ENCODE measurements at places on chromosomes 4 and X.
A peak's percentile ranks its signal among the peaks of the same experiment; 100 is the strongest.

DNA sequence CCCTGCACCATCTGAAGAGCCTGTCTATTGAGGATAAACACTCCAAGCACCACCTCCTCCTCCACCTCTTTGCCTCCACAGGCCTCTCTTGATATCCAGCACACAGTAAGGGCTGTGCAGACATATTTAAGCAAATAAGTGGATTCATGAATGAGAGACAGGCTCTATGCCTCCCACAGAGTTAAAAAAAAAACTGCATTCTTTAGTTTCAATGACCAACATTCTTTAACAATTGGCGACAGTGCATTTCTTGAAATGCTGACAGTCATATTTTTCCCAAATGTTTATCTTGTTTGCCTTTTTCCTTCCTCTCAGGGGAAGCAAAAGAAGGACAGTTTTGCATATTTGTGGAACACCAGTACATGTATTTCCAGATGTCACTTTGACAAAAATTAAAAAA lies 38.6 kb downstream of the MXRA5 start:
- DNase-seq = no peak

DNA sequence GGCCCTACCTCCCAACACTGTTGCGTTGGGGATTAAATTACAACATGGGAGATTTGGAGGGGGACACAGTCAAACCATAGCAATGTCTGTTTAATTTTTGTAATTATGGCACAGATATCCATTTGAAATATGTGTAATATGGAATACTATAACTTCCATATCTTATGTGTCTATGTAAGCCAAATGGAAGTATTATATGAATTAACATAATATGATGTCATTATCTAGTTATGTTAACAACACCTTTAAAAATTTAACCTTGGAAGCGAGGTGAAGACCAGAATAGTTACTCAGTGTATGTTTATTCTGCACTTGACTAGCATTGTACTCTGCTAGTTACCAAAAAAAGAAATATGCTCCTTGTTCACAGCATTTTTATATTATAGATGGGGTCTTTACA lies 4.3 kb downstream of the SMARCA5 start:
- no peak for DNase-seq

- DNase-seq = peak; percentile 12
These were observed 797 bp downstream of the CD99L2 start for GRCh38 chrX:150897421-150898320.

GRCh38 chr4:41575207-41575606 lies 37.2 kb downstream of the LIMCH1 start:
- no peak for DNase-seq

GRCh38 chr4:121711263-121712000 lies 14.7 kb upstream of the ANXA5 start:
- DNase-seq = no peak

DNA sequence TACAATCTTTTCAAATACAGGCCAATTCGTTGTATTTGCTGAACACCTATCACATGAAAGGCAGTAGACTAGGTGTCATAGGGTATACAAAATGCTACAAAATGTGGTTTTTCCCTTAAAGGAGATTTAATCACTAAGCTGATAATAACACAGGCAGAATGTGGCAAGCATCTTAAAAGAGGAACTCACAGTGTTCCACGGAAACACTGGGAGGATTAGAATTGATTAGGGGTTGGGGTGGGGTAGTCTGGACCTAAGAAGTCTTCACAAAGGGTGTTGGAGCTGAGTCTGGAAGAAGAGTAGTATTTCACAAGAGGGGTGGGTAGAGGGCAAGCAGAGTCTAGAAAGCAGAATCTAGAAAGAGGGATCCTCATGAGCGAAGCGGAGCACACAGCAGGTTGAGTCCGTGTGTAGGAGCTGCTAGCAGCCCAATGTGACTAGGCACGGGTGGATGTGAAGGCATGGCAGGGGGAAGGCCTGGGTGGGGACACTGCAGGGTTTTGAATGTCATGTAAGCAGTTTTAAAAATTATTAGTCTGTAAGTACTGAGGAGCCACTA lies 123.6 kb downstream of the MGST2 start:
- no peak for DNase-seq

GRCh38 chr4:30330894-30331652 lies 389.1 kb upstream of the PCDH7 start:
- DNase-seq = no peak

DNA sequence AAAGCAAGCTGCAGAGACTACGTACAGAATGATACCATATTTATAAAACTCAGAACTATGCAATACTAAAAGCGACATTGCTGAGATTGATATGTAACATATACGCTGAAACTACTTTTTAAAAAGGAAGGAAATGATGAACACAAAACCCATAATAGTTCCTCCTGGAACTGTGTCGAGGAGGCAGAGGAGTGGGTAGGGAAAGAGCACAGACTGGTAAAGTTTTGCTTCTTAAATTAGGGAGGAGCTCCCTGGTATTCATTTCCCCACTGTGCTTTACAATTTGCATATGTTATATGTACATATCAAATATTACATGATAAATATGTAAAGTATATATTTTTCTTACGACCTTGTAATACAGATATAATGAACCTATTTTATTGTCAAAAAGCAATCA lies 13.9 kb downstream of the UFSP2 start:
- no peak for DNase-seq

DNA sequence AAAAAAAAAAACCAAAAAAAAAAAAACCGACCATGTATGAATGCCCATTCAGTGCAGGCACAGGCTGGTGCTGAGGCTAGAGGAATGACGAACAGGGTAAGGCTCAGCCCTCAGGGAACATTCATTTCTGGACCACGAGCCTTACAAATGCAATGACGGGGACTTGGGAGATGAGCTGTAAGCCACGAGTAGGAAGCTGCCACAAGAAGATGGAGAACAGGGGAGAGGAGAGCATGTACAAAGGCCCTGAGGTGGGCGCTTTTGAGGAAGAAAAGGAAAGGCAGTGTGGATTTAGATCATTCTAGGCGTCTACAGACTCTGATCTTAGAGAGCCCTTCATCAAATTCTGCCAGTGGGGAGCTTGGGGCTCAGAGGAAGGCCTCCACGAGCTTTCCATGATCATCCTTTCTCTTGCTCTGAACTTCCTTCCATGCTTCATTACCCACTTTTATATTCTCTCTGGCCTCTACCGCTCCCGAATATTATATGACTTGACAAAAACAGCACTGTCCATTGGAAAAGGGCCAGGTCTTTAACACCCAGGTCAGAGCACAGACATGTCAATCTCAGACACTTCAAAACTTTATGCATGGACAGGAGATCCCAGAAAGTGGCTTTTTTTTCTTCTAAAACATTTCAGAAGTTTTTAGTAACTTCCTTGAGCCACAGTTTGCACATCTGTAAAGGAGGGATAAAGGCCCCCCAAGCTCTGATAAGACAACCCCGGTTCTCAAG lies 3.3 kb upstream of the ZNF518B start:
- no peak for DNase-seq

DNA sequence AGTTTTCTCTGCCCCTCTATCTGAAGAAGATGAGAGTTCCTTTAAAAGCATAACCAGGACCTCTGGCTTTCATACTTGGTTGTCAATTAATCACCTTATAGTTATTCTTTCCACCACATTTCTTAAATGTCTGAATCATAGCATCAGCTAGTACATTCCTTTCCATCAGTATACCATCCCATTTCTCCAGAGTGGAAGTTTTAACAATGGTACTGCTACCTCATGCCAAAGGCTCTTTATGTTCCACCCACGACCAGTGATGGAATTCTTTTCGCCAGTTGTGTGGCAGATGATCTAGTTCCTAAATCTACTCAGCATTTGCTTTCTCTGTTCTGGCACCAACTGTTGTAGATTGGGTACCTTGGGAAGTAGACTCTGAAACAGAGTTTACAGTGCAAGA lies 379.8 kb downstream of the ZNF674 start:
- no peak for DNase-seq

DNA sequence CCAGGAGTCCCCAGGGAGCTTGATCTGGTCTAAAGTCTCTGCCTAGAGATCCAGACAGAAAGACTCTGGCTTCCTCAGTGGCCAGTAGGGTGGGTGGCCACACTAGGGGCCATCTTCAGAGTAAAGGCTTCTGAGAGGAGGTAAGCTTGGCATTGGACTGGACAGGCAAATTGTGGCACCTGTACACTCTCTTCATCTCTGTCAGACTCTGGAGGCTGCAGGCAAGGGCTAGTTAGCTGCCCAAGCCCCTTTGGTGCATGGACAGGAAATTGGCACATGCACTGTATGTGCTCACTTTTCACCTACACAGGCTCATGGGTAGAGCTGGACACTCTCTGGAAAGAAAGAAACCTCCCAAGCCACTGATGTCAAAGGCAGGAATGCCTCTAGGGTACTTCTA lies 142.8 kb downstream of the PJA1 start:
- no peak for DNase-seq

DNA sequence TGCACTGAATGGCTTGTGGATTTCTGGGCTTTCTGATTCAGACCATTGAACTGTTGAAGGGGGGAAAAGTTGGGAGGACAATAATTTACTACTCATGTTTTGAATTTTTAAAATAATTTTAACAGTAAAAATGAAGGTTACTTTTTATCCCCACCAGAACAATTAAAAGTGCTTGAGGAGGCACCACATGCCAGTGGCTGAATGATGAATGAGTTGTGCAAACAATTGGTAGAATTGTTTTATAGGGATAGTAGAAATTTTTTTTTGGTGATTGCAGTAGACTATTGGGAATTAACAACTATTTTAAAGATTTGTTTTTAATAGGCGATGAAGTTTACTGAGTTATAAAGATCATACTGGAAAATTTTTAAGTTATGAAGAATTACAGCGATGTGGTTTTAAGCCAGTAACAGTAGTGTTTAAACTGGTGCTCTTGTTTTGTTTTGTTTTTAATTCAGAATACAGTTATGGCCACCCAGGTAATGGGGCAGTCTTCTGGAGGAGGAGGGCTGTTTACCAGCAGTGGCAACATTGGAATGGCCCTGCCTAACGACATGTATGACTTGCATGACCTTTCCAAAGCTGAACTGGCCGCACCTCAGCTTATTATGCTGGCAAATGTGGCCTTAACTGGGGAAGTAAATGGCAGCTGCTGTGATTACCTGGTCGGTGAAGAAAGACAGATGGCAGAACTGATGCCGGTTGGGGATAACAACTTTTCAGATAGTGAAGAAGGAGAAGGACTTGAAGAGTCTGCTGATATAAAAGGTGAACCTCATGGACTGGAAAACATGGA lies 2.7 kb downstream of the REST start:
- DNase-seq = no peak

- DNase-seq = no peak
These were observed 77.5 kb downstream of the CYTL1 start for GRCh38 chr4:4941751-4942150.

DNA sequence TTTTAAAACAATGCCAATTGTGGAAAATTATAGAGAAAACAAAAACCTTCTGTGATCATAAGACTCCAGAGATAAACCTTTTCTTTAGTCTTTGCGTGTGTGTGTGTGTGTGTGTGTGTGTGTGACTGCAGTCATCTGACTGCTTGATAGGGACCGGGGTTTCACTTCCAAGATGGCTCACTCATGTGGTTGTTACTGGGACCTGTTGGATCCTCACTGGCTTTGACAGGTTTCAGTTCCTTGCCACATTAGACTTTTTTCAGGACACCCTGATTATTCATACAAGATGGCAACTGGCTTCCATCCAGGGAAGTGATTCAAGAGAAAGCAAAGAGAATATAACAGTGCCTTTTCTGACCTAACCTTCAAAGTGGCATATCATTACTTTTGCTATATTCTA lies 21.9 kb upstream of the MAD2L1 start:
- no peak for DNase-seq

DNA sequence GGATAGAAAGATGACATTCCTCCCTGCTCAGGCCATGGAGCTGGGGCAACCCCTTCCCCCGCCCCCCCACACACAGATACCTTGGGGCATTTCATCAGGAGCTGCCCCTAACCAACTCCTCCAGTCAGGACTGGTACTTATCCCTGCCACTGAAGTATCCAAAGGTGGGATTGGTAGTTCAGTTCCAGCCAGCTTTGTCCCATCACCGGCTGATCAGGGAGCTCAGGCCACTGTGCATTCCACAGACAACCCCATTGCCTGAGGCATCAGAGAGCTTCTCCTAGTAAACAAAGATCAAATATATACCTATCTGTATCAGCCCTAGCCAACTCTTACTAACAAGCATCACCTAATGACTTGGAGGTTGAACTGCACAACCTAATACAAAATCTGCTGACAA lies 218.2 kb upstream of the FMR1 start:
- DNase-seq = no peak

DNA sequence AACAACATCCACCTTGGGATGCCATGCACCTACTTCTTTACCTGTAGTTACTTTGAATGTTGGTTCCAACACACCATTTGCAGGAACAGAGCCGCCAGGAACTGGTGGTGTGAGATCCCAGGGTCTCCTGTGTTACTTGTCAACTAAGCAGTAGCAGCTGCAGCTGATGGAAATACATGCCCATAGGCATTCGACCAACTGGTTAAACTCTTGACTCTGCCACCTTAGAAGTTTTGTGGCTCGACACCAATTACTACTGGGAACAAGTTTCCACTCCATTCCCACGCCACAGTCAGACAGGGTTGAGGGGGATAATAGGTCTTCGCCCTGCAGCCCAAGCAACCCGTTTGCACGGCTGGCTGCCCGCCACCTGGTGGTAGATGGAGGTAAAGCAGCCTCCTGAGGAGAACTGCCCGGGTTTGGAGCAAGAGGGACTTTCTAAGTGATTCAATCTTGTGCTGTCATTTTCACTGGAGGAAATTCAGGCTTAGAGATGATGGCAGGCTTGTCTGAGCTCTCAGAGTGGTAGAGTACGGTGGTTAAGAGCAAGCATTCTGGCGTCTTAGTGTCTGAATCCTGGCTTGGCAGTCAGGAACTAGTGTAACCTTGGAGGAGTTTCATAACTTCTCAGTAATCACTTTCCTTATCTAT lies 119.1 kb upstream of the TRIM2 start:
- peak; percentile 76 for DNase-seq

GRCh38 chr4:84634961-84635360 lies 52.0 kb downstream of the CDS1 start:
- no peak for DNase-seq

DNA sequence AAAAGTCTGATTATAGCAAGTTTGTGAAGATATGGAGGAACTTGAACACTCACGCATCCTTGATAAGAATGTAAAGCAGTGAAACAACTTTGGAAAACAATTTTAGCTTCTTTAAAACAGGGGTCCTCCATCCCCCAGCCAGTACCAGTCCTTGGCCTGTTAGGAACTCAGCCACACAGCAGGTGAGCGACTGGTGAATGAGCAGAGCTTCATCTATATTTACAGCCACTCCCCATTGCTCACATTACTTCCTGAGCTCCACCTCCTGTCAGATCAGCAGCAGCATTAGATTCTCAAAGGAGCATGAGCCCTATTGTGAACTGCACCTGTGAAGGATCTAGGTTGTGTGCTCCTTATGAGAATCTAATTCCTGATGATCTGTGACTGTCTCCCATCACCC lies 530.3 kb upstream of the PRKX start:
- DNase-seq = no peak

DNA sequence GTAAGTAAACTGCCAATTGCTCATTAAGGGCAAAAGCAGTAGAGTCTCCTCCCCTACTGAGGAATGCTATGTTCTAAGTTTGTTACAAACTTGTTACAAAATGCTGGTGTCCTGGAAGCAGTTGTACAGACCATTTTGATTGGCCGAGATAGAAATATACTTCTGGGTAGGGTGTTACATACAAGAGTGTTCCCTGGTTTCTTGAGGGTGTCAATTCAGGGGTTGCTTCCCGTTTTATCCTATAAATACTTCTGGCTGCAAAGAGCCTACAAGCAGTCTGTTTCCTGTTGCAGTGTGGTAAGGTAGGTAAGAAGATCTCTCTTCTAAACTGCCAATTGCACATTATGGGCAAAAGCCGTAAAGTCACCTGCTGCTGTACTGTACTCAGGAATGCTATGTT lies 5.7 kb downstream of the TRPC5OS start:
- DNase-seq = no peak
